ENCODE measurements at places on chromosomes 5 and 9.

DNA sequence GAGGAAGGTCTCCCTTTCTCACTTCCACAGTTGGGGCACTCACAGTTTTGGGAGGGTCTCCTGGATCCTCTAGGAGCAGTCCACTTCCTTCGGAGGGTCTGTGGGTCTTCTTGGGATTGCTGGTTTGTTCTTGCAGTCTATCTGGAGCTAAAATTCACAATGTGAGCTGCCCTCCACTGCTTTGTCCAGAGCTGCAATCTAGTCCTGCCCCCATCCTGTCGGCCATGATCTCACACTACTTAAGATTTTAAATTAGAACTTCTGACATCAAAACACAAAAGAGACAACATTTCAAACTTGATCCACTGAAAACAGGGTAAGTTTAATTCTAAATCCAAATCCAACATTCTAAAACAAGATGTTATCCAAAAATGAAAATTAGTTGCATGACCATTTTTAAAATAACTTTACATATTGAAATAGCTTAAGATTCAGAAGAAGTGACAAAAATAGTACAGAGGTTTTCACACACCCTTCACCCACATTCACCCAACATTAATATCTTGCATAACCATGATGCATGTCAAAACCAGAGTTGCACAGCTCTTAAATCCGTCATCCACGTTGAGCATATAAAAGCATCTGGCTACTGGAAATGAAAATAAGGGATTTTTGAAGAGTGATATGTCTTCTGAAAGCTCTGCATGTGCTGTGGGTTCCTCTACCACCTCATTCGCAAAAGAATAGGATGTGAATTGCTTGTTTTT lies 113.7 kb upstream of the EPB41L4A start:
- no peak for DNase-seq

GRCh38 chr9:16524078-16524477 lies 346.4 kb downstream of the BNC2 start:
- DNase-seq, result no peak

GRCh38 chr9:1261879-1262766 lies 212.0 kb downstream of the DMRT2 start:
- no peak for DNase-seq

DNA sequence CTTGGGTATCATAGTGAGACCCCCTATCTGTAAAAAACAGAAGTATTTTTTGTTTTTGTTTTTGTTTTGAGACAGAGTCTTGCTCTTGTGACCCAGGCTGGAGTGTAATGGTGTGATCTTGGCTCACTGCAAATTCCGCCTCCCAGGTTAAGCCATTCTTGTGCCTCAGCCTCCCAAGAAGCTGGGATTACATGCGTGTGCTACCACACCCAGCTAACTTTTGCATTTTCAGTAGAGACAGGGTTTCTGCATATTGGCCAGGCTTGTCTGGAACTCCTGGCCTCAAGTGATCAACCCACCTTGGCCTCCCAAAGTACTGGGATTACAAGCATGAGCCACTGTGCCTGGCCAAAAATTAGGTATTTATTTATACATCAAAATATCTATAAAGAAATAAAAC lies 10.2 kb upstream of the CCDC171 start:
- no peak for DNase-seq

DNA sequence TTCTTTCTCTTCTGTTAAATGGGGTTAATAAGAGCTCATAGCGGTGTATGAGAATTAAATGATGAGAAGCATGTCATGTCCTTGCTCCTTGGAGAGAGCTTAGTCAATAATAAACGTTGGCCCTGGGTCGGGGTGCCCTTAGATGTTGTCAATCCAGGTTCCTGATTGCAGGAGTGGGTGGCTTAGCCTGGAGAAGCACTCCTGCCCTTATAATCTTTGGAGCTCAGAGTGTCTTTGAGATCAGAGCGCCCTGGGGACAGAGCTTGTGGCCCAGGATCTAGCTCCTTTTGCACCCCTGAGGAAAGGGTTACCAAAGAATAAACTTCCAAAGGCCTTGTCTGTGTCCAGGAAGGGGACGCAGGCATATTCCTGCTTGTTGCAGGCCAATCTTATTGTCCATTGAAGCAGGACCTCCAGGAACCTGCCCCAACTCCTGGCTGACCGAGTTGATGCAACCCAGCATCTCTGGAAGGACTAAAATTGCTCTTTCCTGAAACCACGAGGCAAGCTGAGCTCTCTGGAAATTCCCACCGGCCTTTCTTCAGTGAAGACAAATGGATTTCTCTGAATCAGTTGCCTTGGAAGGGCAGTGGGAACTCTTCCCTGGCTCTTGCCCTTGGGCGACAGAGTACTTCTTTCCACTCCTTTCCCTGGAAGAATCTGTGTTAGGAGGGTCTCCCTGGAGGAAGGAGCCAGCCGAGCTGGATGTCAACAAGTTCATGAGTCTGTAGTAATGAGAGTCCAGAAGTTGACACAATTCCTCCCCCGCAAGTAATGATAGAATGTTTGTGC lies 6.4 kb upstream of the AMBP start:
- no peak for DNase-seq

All from head of caudate nucleus (tissue), 42 donors.